ENCODE measurements at places on chromosomes 2 and 18.

GRCh38 chr2:158879229-158879903 lies 84.2 kb downstream of the DAPL1 start:
- no peak for DNase-seq

- no peak for DNase-seq
These were observed 8.0 kb upstream of the COL3A1 start for GRCh38 chr2:188966079-188966571.

DNA sequence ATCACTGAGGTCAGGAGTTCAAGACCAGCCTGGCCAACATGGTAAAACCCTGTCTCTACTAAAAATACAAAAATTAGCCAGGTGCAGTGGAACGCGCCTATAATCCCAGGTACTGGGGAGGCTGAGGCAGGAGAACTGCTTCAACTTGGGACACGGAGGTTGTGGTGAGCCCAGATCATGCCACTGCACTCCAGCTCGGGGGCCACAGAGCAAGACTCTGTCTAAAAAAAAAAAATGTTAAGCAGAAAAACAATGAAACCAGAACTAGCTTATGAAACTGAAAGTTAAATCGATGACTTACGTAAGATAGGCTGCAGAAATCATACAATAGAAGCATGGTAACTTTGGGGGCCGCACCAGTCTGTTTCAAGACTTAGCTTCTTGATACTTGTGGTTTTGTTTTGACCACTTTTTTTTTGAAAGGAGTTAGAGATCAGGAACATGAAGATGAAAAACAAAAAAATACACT lies 6.2 kb upstream of the GPR155 start:
- peak; percentile 41 for DNase-seq

DNA sequence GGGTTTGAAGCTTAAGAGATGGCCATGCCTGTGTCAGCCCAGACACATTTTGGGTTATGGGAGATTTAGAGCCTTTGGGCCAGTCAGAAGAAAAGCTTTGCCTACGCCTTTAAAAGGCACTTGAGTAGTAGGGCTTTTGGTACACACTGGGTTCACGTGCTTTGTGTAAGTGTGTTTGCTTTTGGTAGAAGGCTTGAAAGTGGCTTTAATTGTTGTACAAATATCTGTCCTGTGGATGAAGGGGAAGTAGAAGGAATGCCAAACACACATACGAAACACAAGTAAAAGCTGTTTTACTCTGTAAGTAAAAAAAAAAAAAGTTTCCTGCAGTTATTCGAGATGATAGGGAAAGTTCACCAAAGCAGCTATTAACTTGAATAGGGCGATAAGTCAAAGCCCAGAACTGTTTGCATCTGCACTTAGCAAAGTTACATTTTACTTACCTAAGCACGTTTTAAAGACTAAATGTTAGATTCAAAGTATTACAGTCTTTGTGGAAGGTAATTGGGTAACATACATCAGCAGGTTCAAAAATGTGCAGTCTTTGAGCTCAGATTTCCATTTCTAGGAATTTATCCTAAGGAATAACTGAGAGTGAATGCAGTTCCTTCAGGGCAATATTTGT lies 75.4 kb downstream of the STK25 start:
- no peak for DNase-seq

- DNase-seq, result no peak
These were observed 134.9 kb upstream of the ZNF236 start for GRCh38 chr18:76687304-76687962.

- DNase-seq, result no peak
These were observed 6.3 kb downstream of the SNORC start for GRCh38 chr2:232876161-232876977.

DNA sequence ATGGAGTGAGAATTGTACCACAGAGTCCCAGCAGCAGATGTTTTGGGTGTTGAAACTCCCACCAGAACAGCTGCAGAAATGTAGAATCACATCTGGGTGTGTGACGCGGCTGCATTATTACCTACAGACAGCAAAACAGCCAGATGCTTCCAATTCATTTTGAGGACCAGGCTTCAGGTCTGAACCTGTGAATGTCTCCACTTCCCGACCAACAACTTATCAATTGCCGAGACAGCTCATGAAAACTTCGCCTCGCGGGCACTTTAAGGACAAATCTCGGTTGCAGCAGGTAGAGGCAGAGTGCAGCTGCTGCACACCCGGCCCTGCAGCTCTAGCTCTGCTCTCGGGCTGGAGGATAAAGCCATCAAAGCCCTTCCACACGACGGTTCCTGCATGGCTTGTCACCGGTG lies 202.0 kb downstream of the HRH4 start:
- no peak for DNase-seq

- DNase-seq, result no peak
These were observed 9.0 kb downstream of the CUL3 start for GRCh38 chr2:224576088-224576715.

DNA sequence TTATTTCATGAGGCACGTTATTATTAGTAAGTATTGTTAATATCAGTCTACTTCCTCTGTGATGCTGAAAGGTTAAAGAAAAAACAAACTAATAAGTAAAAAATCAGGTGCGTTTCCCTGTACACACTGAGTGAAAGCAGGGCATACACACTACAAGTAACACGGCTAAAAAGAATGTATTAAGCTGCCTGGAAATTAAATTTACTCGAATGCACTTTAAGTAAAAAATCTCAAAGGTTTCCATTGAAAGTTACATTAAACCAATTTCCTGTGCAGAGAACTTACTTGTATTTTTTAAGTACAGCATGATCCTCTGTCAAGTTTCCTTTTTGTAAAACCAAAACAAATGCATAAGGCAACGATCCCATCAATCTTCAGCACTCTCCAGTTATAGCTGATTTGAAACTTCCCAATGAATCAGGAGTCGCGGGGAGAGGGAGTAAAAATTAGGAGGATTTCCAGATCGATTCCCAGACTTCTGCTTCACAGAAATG lies 633 bp downstream of the BCL2 start:
- no peak for DNase-seq

DNA sequence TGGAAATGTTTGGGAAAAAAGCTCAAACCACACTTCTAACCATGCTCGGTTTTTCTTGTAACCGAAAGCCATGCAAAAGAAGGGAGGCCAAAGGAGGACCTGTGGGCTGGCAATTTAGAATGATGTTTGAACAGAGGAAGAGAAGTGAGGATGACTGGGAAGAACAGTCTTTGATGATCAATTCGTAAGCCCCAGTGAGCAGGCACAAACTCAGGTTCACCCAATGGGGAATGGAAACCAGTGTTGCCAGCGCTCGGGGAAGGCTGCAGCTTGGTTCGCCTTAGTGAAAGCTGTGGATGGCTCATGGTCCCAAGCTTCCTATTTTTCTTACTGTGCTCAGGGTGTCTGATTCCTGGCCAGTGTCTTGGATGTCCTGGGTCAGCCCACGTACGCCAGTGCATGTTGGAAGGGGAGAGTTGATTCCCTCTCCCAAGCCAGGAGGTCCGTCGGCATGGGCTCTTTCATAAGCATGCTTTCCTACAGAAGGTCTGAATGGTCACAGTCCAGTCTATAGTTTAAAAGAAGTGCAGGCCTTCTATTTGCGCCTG lies 79.2 kb downstream of the VAPA start:
- no peak for DNase-seq

DNA sequence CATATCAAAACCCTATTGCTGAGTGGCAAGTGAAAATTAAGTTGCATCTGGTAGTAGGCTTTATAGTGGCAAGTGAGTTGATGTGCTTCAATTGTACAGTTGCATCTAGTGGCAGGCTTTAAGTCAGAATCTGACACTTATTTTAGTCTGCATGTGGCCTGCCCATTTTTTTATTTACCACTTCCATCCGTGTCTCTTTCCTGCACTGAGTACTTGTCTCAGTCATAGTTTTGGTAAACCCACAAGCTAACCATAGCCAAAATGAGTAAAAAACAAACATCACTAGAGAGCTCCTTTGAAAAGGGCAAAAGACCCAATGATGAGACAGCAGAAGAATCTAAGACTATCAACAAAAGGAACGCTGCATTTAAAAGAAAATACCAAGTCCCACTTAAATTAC lies 96.0 kb upstream of the CRACDL start:
- DNase-seq, result no peak
